ENCODE measurements at places on chromosomes 7 and 10. TPM values are rescaled to one million over a fixed set of nuclear protein-coding genes. Genes with fewer than 3 reads are reported as not detected.

Gene BAIAP2L1
- 24.7 TPM for total RNA-seq

Gene EGFR
- total RNA-seq, result 78.7 TPM

Gene EPO
- total RNA-seq, result not detected

Gene PRKAR2B
- 6.6 TPM for total RNA-seq

GRCh38 chr7:23017309-23017708 lies 3.4 kb upstream of the HYCC1 start:
- DNase-seq, result no peak

- no peak for DNase-seq
These were observed 24.4 kb downstream of the NAPEPLD start for GRCh38 chr7:103124429-103124979.

DNA sequence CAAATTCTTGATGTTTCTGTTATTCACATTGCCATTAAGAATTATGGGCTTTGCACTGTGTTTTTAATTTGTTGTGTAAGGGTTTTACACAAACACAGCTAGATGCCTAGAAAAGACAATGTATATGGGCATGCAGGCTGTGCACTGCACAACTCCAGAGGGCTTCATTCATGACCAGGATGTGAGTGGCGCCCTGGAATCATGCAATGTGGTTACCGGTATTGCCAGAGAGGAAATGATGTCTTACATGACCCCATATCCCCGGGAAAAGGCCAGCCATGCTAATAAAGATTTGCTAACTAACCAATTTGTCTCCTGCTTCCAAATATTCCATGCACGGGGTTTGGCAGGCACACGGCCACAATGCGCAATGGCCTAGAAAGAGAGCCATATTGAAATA lies 16.9 kb downstream of the KCNMA1 start:
- DNase-seq, result no peak

- no peak for DNase-seq
These were observed 80.3 kb downstream of the OAT start for GRCh38 chr10:124338276-124338925.

DNA sequence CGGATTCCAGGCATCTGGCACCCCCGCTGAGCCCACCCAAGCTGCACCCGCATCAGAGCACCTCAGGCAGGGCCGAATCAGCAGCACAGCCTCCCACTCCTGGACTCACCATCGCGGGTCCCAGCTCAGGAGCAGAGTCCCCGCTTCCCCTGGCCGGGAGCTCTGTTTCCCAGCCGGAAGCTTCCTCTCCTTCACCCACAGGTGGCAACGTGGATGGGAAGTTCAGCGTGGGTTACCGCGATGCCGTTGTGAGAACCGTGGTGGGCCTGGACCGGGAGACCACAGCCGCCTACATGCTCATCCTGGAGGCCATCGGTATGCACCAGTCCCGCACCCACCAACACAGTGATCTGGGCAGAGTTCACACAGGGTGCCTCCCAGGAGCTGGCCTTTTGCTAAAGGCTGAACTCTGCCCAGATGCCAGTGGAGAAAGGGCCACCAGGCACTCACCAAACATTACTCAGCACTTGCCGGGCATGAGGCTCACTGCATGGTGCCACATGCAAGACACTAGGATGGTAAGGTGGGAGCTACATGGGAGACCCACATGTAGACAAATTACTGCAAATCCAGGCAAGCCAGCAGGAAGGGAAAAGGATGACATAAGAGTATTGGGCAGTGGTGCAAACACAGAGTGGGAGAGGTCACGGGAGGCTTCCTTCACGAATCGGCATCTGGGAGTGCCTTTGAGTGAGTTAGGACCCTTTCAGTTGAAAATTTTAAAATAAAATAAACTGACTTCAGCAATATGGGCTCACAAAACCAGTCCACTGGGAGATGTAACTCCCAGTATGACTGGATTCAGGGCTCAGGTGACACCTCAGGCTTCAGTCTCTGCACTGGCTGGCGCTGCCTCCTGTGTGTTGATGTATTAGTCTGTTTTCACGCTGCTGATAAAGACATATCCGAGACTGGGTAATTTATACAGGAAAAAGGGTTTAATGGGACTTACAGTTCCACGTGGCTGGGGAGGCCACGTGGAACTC lies 10.4 kb downstream of the C10orf105 start:
- DNase-seq, result no peak

DNA sequence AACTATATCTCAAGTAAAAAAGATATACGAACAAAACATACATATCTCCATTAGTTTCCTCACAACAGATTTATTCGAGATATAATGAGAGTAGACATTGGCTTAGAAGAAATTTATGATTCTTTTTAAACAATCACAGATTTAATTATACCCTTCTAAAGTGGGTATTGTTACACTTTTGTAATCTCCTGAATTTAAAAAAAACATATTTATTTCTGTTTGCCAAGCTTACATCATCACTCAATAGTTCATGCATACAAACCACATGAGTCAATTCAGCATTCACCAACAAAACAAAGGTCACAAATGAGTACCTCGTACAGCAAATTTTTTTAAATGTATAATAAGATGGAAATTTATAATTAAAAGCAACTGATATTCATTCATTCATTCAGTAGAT lies 17.6 kb downstream of the LRRN3 start:
- DNase-seq, result peak; percentile 71

DNA sequence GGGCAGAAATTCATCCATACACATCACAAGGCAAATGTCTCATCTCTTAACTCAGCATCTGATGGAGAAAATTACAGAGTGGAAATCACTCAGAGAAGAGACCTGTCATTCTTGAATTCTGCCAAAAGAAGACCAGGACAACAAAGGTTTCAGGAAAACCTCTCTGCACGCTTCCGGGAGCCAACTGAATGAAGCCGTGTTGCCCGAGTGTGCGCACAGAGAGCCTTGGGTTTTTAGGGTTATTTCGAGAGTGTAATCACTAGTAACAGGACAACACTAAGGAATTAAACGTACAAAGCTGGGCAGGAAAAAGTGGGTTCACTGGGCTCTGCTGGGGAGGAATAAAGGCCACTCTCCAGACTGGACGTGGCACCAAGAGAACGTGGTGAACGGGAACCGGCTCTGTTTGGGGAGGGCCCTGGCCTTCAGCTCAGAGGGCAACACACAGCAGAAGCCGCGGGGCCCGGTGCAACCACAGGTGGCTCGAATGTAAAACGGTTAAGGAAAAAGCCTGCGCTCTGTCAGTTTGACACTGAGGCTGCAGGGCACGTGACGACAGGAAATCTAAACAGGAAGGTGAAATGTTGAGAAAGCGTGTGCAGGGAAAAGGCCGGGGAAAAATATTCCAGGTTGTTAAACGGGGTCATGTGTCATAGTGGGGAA lies 331.5 kb downstream of the DNAJB6 start:
- no peak for DNase-seq

DNA sequence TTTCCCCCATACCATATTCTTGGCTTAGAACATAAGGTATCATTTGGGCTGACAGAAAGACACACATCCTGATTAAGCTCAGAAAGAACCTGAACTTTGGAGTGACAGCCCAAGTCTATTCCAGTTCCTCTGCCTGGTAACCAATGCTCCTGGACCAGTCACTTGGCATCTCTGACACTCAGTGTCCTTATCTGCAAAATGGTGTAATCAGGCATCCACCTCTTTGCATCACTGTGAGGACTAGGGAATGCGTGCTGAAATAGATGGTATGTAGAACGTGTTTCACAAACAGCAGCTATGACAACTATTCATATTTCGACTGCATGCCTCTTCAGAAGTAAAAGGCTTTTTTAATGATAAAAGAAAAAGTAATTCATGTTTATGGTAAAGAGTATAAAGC lies 26.2 kb upstream of the PIK3AP1 start:
- no peak for DNase-seq

- no peak for DNase-seq
These were observed 19.1 kb downstream of the CEP41 start for GRCh38 chr7:130421684-130422083.

DNA sequence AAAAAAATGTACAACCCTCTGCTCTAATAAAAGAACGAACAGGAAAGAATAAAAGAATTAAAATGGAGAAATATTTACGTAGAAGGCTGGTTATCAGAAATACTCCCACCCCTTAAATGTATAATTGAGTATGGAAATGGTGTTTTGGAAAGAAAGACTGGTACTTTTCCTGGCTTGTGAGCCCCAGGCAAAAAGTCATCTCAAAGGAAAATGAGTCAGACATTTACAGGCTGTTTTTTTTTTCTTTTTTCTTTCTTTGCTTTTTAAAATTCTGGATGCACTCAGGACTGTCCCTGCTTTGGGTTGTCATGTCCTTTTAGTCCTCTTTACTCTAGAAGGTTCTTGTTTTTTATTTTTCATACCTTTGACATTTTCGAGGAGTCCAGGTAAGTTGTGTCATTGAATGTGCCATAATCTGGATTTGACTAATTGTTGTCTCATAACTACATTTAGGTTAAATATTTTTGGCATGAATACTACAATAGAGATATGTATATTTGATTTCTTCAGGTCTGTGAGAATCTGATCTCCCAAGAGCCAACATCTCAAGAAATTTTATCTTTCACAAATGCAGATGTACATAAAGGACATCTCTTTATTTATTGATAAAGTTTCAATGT lies 313.0 kb upstream of the GLI3 start:
- no peak for DNase-seq

DNA sequence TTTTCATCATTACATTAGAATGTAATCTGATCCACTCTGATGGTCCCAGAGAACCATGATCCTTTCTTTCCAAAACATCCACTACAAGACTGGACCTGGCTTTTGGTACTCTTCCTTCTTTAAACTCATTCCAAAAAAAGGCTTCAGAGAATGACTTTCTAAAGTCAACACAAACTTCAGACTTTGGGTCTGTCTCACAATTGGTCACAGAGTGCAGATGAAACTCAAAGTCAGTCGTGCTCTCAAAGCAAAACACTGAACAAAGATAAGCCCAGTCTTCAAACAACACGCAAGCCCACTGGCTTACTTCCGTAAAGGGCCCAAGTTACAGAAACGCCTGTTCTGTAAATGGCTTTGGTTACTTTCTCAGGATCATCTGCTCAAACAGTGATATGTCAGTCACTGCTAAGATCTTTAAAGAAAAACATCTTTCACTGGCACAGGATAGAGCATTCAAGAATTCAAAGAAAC lies 250.9 kb upstream of the MKLN1 start:
- DNase-seq, result peak; percentile 6

DNA sequence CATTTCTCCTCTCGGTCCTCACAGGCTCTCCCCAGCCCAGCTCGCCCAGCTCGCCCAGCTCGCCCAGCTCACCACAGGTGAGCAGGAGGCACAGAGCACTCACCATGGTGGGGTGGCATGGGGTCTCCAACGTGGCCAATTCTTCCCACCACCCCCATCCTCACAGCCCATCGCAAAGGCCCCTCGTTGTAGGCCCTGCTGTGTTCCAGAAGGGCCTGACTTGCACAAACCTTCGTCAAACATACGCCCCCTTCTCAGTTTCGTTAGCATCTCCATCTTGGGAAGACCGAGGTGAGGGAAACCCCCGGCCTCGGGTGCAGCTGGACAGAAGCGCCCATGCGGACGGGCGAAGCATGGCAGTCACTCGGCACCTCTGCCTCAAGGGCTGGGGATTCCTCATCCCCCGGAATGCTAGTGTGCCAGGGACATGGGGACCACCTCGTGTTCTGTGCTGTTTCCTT lies 304.6 kb downstream of the TNS3 start:
- DNase-seq, result no peak

DNA sequence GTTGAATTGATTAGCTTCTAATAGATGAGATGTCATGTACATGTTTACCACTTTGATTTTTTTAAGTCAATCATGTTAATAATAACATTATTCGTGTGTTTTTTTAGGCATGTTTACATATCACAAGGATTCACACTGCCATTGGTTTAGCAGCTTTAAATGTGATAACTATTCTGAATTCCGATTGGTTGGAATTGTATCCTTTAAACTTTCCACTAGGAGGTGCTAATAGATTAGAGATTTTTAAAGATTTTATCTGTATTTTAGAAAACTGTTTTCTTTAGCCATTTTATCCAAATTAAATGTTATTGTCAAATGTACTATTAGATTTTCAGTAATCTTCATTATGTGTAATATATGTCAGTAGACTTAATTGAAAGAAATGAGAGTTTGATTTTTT lies 83.2 kb downstream of the HECTD2 start:
- peak; percentile 52 for DNase-seq
